B cell (primary cell): ENCODE measurements at places on chromosomes 1 and 21. TPM values are rescaled to one million over a fixed set of nuclear protein-coding genes. Genes with fewer than 3 reads are reported as not detected.
A peak's percentile ranks its signal among the peaks of the same experiment; 100 is the strongest.

DNA sequence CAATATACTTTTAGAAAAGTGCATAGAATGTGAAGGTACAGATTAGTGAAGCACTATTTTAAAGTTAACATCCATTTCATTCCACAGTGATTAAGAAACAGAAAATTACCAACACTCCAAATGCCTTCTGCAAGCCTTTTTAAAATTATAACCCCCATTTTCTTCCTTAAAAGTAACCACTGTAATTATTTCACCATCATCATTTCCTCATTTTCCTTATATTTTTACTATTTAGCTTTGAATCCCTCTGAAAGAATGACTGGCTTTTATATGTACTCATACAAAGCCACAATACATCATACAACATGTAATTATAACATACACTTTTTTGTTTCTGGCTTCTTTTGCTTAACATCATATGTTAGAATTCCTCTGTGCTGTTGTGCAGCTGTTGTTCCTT lies 6.5 kb upstream of the NEGR1 start:
- peaks cover 6% of the 10 kb centered on the region for H3K27me3 ChIP-seq
- H3K4me3 ChIP-seq, result no peak overlapping the region
- H3K36me3 ChIP-seq, result no peaks in the 10 kb centered on the region
- no peak overlapping the region for H3K27ac ChIP-seq

DNA sequence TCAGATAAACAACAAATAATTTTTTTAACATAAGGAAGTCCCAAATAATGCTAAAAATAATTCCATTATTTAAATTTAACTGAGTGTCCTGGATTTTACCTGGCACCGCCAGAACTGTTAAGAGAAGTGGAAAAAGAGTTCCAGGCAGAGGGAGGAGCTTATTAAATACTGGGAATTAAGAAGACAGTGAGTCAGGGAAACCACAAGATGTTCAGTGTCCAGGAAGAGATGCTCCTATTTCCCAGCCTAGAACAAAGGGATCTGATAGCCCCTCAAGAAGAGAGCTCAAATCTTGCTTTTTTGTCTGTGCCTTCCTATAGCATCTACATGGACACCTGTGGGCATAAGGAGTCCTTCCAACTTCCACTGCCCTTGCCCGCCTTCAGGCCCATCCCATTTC lies 85.9 kb downstream of the PGM1 start:
- no peak overlapping the region for H3K4me3 ChIP-seq
- DNase-seq, result no peak
- H3K4me1 ChIP-seq, result no peaks in the 10 kb centered on the region
- H3K27ac ChIP-seq, result no peak overlapping the region
- no peaks in the 10 kb centered on the region for H3K36me3 ChIP-seq
- no peaks in the 10 kb centered on the region for H3K27me3 ChIP-seq

The LDLRAD2 gene
- polyA plus RNA-seq, result 0.72 and 3.0 TPM in 2 replicates

GRCh38 chr1:220757441-220757840 lies 9.3 kb downstream of the MTARC2 start:
- no peak for DNase-seq
- no peak overlapping the region for H3K4me3 ChIP-seq
- H3K27ac ChIP-seq, result no peak overlapping the region
- no peaks in the 10 kb centered on the region for H3K36me3 ChIP-seq
- peaks cover 2% of the 10 kb centered on the region for H3K27me3 ChIP-seq

The KCNAB2 gene
- 90.7 and 111 TPM in 2 replicates for polyA plus RNA-seq

DNA sequence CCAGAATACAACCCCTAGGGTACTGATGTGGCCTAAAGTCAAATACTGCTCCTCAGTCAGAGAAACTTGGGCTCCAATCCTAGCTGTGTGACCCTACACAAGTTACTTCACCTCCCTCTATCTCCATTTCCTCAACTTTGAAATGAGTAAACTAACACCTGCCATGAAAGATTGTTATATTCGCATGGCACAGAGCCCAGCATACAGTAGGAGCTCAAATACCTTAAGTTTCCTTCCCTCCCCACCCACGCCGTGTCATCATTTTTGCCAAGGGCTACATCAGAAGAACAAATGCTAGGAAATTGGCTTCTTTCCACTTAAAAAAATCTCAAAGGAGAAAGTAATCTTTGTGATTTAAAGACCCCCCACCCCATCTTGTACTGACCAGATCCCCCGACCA lies 22.2 kb upstream of the ZNF362 start:
- no peak overlapping the region for H3K27ac ChIP-seq
- DNase-seq, result no peak
- no peak overlapping the region for H3K4me3 ChIP-seq
- peaks cover 3% of the 10 kb centered on the region for H3K4me1 ChIP-seq
- H3K27me3 ChIP-seq, result peaks cover 3% of the 10 kb centered on the region

DNA sequence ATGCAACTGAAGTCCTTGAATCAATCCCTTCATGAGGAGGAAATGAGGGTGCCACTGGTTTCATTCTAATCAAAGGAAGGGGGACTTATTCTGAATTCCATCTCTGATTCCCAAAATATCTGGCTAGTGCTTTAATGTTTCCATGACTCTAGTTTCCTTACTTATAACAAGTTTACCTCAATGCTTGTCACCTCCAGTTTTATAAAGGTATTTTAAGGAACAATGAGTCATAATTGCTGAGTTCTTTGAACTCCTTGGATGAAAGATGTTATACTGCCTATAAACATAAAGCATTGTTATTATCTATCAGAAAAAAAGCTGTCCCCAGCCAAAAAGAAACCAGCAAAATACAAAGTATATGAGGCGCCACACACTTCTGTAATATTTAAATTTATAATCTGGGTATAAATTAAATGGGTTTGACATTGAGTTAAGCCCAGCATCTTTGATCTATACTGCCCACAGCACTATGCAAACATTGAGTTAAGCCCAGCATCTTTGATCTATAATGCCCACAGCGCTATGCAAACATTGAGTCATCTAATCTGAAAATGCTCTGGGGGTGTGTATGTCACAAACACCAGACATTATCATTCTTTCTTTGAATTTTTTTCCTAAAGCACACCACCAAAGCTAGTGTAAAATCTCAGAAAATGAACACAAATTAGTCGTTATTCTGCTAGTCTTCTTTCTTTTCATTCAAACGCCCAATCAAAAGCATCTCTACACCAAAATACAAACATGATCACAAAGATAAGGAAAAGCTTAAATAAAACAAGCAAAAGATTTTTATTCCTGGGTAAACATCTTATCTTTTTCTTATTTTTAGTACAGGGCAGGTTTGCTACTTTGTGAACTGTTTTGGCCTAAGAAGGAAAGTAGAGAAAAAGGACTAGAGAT lies 11.5 kb upstream of the CXADR start:
- no peak overlapping the region for H3K27ac ChIP-seq
- no peak overlapping the region for H3K4me3 ChIP-seq
- no peaks in the 10 kb centered on the region for H3K36me3 ChIP-seq
- DNase-seq, result no peak
- H3K27me3 ChIP-seq, result no peaks in the 10 kb centered on the region
- H3K4me1 ChIP-seq, result no peaks in the 10 kb centered on the region

DNA sequence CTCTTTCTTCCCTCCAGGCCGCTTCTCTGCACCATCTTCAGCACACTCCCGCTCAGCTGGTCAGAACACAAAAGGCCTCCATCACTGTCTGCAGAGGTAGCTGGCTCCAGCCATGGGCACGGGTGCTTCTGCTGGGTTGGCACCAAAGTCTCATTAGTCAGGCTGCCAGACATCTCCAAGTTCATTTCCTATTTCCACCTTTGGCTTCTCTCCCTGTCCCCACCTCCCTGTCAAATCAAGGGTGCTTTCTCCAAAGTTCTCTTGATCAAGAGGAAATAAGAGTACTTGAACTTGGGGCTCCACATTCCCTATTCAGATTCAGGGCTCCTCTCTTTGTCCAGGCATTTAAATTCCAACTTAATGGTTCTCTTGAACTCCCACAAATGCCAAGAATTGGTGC lies 33.9 kb upstream of the GRIK3 start:
- H3K27me3 ChIP-seq, result no peaks in the 10 kb centered on the region
- H3K36me3 ChIP-seq, result no peaks in the 10 kb centered on the region
- H3K4me3 ChIP-seq, result no peak overlapping the region
- DNase-seq, result no peak

- DNase-seq, result peak; percentile 44
- peak overlapping the region; percentile 77 for H3K27ac ChIP-seq
- no peaks in the 10 kb centered on the region for H3K27me3 ChIP-seq
- H3K4me3 ChIP-seq, result peak overlapping the region; percentile 64
- peaks cover 34% of the 10 kb centered on the region for H3K4me1 ChIP-seq
These were observed 1.3 kb downstream of the KDM5B start for GRCh38 chr1:202806845-202807450.

GRCh38 chr1:169487133-169487532 lies 1.4 kb upstream of the SLC19A2 start:
- H3K27ac ChIP-seq, result no peak overlapping the region
- no peak overlapping the region for H3K4me3 ChIP-seq
- peaks cover 18% of the 10 kb centered on the region for H3K4me1 ChIP-seq
- no peaks in the 10 kb centered on the region for H3K27me3 ChIP-seq

GRCh38 chr21:44930543-44930981 lies 9.3 kb upstream of the SLX9 start:
- peak; percentile 82 for DNase-seq
- H3K27me3 ChIP-seq, result no peaks in the 10 kb centered on the region
- H3K4me1 ChIP-seq, result peaks cover 74% of the 10 kb centered on the region
- H3K4me3 ChIP-seq, result peak overlapping the region; percentile 68
- no peaks in the 10 kb centered on the region for H3K36me3 ChIP-seq

The OR6N1 gene
- polyA plus RNA-seq, result not detected in 2 replicates

- no peaks in the 10 kb centered on the region for H3K27me3 ChIP-seq
- DNase-seq, result no peak
- no peaks in the 10 kb centered on the region for H3K4me1 ChIP-seq
- no peak overlapping the region for H3K4me3 ChIP-seq
- H3K36me3 ChIP-seq, result no peaks in the 10 kb centered on the region
- H3K27ac ChIP-seq, result no peak overlapping the region
These were observed 36.3 kb downstream of the TMEM51 start for GRCh38 chr1:15189692-15190370.

DNA sequence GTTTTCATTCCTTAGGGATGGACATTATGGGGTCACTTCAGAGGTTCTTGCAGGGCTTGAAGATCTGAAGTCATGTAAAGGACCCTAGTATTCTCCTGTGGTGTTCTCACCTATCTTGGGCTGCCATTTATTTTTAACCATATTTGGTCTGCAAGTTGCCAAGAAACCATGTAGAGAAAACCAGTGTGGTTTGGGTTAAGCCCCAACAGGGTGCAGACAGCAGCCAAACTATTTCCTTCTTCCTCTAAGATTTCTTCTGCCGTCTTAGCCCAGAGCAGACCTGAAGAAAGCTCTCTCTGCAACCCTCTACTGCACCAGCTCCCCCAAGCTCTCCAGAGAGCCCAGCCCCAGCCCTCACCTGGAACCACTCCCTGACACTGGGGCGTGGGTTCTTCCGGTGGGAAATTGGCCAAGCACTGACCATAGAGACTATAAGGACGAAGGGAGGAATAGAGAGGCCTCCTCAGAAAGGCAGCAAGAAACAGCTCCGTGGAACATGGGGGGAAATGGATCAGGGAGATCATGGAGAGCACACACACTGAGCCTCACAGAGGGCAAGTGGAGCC lies 136.6 kb downstream of the SYF2 start:
- H3K4me1 ChIP-seq, result peaks cover 45% of the 10 kb centered on the region
- DNase-seq, result no peak
- no peak overlapping the region for H3K4me3 ChIP-seq
- H3K27me3 ChIP-seq, result no peaks in the 10 kb centered on the region

The C1orf167 gene
- 0.75 TPM in 1 of 2 replicates, not detected in the other for polyA plus RNA-seq

DNA sequence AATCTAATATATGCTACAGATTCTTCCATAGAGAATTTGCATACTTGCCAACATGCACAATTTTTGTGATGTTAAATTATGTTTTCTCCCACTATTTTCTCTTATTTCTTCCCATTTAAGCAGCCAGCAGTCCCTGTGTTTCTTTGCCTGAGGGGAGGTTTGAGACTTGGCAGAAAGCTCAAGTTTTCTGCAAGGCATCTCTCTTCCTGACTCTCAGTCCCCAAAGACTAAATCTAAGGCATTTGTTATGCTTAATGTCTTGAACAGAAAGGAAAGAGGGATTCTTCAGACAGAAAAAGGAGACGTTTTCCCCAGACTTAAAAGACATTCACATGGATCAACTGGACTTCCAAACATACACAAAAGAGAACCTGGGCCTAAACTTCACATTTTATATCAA lies 354.4 kb downstream of the RYR2 start:
- no peak overlapping the region for H3K4me3 ChIP-seq
- no peaks in the 10 kb centered on the region for H3K27me3 ChIP-seq
- H3K4me1 ChIP-seq, result no peaks in the 10 kb centered on the region
- H3K27ac ChIP-seq, result no peak overlapping the region
- no peak for DNase-seq

GRCh38 chr1:210750468-210750867 lies 383.5 kb downstream of the KCNH1 start:
- no peak overlapping the region for H3K4me3 ChIP-seq
- peaks cover 3% of the 10 kb centered on the region for H3K27me3 ChIP-seq

The OR2AK2 gene
- 0.27 and 0.60 TPM in 2 replicates for polyA plus RNA-seq

- H3K27ac ChIP-seq, result no peak overlapping the region
These were observed 43.4 kb upstream of the RHOU start for GRCh38 chr1:228691926-228692325.

DNA sequence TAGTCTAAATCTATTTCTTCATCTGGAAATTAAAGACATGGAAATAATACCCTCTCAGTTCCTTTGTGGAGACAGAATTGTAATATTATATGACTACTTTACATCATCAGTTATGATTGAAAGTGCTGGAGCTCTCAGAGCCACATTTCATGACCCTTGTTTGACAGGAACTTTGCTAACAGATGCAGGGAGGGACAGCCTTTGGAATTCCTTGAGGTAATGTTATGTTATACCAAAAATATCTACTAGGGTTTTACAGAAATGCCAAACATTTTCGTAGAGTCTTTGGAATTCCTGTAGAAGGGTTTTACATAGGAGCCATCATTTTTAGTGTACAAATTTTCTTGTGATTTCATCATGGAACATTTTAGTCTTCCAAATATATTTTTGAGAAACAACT lies 57.4 kb upstream of the ADAMTS5 start:
- H3K4me3 ChIP-seq, result no peak overlapping the region
- no peaks in the 10 kb centered on the region for H3K36me3 ChIP-seq
- H3K27me3 ChIP-seq, result no peaks in the 10 kb centered on the region
- no peak overlapping the region for H3K27ac ChIP-seq

DNA sequence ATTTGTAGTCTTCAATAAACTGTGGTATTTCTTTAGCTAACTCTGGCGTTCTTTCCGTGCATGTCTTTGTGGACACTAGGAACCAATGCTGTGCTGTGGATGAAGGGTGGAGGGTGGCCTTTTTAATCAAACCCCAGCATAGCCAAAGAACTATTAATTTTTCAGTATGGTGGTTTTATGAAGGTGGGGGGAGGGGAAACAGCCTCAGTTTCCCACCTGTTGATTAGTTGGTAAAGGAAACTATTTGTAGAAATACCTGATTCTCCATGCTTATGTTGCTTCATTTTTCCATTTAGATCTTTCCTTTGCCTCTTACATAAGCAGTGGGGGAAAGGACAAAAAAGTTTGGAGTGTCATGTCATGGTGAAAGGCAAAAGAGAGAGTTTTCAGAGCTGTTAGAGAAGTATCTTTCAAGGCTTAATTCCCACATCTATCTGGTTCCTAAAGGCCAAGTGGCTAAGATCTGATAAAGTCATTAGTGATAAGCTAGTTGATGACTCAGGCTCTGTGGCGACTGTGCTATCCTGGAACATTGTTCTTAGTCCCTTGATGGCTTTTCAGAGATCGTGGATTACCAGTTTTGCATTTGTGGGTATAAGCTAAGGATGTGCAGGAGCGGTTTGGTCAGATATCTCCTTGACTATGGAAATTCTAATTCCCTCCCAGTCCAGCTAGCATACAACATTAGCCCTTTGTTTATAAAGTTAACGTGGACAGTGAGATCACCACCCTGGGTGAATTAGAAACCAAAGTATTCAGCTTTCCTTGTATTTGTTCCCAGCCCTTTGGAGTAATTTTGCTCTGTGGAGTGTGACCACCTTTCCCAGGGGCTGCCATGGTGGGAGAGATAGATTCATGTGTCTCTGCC lies 8.7 kb upstream of the HAX1 start:
- no peak overlapping the region for H3K4me3 ChIP-seq
- H3K4me1 ChIP-seq, result no peaks in the 10 kb centered on the region
- H3K36me3 ChIP-seq, result peaks cover 81% of the 10 kb centered on the region

The LMOD1 gene
- not detected in 2 replicates for polyA plus RNA-seq

The SLC16A4 gene
- polyA plus RNA-seq, result 0.39 and 0.42 TPM in 2 replicates
